ENCODE measurements at places on chromosomes 2 and 18.

DNA sequence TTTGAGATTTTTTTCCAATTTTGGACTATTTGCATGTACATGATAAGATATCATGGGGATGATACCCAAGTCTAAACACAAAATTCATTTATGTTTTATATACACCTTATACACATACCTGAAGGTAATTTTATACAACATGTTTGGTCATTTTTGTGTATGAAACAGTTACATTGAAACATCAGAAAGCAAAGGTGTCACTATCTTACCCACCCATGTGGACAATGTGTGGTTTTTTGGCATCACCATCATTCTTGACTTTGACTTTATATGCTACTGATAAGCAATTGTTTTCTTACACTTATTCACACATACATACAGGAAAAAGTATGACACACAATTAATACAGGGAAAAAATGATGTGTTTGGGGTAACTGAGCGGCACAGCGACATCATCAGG, 51.0 kb upstream of the ACVR1 start:
- no peak for DNase-seq

- DNase-seq: no peak
Observed at GRCh38 chr2:7693246-7694075, 776.2 kb downstream of the RNF144A start.

DNA sequence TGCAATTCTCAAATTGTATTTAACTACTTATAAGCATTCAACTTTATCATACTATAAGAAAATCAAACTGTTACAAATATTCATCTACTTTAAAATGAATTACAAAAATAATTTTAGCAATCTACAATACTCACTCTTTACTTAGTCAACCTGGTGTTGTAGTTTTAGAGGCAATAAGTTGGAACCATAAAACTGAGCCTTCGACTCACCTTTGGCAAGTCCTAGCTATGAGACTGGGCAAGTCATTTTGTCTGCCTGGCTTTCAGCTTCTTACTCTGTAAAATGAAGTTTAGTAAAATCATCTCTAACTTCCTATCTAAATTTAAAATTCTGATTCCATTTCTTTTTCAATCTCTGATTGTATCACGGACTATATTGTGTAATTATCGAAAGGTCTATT, 161.0 kb downstream of the LAMA3 start:
- no peak for DNase-seq

- DNase-seq: no peak
Observed at GRCh38 chr2:205605638-205606304, 76.5 kb upstream of the NRP2 start.

- DNase-seq: no peak
Observed at GRCh38 chr2:143830476-143830875, 689.4 kb downstream of the ZEB2 start.

DNA sequence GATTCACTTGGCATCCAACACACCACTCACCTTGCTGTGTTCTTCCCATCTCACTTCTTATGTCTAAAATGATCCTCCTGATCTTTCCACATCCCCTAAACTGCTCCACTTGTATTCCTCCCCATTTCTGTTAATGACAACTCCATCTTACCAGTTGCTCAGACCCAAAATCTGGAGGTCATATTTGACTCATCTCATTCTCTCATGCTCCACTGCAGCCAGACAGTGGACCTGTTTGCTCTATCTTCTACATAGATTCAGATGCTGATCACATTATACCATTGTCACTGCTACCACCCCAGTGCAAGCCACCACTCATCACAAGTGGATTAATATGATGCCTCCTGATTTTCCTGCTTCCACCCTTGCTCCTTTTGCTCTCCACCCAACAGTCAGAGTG, 7.9 kb upstream of the NABP1 start:
- DNase-seq: no peak

- DNase-seq: no peak
Observed at GRCh38 chr2:27798948-27799645, 27.6 kb downstream of the MRPL33 start.

- no peak for DNase-seq
Observed at GRCh38 chr2:189512879-189513278, 67.7 kb downstream of the SLC40A1 start.

GRCh38 chr2:121699421-121700333, 37.0 kb downstream of the NIFK start:
- DNase-seq: peak; percentile 81

GRCh38 chr2:146950361-146950760, 894.5 kb upstream of the ACVR2A start:
- DNase-seq: no peak

DNA sequence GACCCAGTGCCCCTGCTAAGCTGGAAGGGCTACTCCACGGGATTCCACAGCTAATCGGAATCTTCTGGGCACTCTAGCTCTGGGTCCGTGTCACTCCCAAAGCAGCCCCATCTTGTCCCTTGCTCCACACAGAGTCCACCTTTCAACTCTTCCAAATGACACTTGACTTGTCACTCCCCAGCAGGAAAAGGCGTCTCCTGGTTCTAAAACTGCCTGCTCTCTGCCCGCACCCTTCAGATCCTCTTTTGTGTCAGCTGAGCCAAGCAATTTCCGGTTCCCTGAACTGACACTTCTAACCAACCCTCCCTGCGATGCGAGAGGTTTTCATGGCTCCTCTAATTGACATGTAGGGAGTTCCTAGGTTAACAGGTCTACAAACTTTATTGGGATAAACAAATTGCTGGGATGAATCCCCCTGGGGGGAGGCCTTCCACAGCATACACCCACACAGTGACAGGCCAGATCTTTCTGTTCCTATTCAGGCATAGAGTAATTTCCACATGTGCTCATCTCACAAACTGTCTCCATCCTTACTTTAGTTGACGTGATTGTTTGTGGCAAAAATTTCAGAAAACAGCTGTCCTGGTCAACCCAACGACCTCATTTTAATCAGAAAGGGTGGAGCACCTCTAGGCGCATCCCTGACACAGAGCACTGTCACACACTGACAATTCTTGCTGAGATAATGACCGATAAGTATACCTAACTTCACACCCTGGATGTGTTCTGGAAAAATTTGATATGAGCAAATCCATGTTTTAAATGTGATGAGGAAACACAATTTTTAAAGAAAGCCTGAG, 104.9 kb downstream of the RBMS1 start:
- no peak for DNase-seq

DNA sequence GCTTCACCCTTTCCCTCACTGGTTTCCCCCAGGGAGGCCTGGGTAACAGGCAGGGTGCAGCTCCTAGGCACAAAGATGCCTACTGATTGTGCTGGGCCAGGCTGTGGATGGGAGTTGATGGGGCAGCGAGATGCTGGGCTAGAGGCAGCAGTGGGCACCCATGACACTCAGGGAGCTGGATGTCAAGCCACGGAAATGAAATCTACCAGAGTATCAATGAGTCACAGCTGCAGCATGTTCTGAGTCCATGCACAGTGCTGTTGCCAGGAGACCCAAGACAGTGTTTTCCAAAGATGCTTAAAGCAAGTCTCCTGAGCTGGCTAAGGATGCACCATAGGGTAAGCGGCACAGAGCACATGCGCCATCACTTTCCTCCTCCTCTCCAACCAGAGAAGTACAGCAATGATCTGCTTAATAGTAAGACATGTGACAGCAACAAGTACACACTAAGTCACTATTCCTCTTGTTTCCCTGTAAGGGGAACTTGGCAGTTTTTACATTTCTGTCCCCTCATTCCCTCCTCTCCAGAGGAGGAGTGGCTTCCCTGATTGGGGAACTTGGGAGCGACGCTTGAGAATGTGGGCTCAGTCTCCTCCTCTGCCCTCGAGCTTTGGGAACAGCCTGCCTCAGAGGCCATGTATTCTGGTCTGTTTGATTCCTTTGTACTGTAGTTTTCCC, 57.2 kb downstream of the CDC42EP3 start:
- no peak for DNase-seq

DNA sequence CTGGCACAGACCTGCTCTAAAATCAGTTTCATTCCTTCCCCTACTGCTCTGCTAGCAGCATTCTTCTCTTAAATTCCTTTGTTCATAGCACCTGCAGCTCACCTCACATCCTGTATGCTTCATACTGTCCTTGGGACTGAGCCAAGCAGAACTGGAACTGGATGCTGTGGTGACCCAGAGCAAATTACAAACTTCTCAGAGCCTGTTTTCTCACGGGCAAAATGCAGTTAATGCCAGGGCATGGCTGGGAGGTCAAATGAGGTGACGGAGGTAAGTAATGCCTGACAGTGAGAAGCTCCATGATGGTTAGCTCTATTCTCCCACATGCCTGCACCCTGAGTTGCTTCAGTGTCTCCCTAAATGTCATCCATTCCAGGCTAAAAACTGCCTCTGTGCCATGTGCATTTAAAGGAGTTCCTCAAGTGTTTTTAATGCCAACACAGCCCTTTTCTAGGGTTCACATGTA, 29.7 kb downstream of the C2orf42 start:
- DNase-seq: no peak

- DNase-seq: no peak
Observed at GRCh38 chr2:113068706-113069485, 1.1 kb downstream of the IL1F10 start.

GRCh38 chr2:219119422-219120043, 41.1 kb downstream of the NHEJ1 start:
- DNase-seq: peak; percentile 65

GRCh38 chr18:29160170-29160569, 983.2 kb upstream of the CDH2 start:
- DNase-seq: no peak

DNA sequence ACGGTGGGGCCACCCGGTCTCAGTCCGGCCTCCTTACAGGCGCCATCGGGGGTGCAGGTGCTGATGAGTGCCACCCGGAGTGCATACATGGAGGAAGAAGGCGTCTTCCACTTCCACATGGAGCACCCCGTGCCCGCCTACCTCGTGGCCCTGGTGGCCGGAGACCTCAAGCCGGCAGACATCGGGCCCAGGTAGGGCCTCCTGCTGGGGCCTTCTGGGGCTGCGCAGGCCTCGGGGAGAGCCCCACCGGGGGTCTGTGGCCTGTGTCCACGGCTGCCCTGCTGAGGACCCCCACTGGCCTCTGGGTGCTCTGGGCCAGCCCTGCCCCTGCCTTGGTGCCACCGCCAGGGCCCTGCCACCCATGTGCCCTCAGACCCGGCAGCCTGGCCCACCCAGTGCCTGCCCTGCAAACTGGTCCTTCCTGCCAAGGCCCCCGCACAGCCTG, 4.8 kb downstream of the RNPEPL1 start:
- DNase-seq: no peak

DNA sequence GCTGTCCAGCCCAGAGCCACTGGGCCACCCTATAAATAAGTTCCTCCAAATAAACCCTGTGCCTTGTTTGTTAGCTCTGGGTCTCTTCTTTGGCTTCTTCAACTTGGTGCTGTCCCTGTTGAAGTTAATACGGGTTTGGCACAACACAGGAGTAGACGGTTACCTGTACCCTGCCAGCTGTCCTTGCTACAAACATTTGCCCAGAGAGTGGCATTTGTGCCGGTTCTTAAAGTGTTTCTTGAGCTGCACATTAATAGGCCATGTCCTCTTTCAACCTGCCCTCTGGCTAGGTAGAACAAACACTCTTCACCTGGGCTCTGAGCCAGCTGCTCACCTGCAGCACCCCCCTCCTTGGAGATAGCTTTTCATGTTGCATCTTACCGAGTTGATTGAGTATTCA, 139.2 kb downstream of the NEDD4L start:
- DNase-seq: no peak

GRCh38 chr2:64605991-64606478, 47.7 kb downstream of the SERTAD2 start:
- DNase-seq: no peak

GRCh38 chr2:195706161-195706900, 49.3 kb downstream of the SLC39A10 start:
- DNase-seq: no peak

DNA sequence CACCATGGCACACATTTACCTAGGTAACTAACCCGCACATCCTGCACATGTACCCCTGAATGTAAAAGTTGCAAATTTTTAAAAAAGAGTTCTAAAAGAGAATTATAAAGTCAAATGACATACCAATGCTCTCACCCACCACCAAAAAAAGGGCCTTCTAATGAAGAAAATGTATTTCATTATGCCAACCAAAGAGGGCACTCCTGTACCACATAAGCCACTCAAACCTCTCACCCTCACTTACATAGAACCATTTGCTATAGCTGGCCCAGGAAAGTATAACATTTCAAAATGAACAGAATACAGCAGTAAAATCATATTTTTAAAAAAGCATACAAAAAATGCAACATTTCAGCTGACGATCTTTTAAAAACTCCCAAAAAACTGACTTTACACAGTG, 241.5 kb upstream of the PKDCC start:
- DNase-seq: no peak

DNA sequence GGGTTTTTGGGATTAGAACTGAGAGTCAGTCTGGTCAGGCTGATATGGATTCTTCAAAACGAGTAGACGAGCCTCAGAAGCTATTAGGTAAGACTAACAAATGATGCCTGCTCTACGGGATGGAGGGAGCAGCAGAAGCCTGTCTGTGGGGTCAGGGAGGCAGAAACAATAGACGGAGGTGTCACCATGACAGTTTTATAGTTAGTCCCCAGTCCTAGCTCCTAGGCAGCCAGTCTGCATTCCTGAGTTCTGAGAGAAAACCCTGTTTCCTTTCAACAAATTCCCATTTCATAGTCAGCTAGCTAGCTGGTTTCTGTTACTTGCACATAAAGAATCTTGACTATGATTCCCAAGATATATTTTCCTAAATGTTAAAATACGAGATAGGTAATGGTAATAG, 542.1 kb downstream of the PID1 start:
- DNase-seq: no peak

- no peak for DNase-seq
Observed at GRCh38 chr18:79748321-79749180, 49.2 kb upstream of the KCNG2 start.

- DNase-seq: peak; percentile 28
Observed at GRCh38 chr18:8706791-8707555, 1.6 kb downstream of the MTCL1 start.

GRCh38 chr18:63686871-63687270, 15.9 kb upstream of the SERPINB11 start:
- DNase-seq: no peak

- DNase-seq: no peak
Observed at GRCh38 chr2:120654381-120655134, 81.1 kb upstream of the GLI2 start.

DNA sequence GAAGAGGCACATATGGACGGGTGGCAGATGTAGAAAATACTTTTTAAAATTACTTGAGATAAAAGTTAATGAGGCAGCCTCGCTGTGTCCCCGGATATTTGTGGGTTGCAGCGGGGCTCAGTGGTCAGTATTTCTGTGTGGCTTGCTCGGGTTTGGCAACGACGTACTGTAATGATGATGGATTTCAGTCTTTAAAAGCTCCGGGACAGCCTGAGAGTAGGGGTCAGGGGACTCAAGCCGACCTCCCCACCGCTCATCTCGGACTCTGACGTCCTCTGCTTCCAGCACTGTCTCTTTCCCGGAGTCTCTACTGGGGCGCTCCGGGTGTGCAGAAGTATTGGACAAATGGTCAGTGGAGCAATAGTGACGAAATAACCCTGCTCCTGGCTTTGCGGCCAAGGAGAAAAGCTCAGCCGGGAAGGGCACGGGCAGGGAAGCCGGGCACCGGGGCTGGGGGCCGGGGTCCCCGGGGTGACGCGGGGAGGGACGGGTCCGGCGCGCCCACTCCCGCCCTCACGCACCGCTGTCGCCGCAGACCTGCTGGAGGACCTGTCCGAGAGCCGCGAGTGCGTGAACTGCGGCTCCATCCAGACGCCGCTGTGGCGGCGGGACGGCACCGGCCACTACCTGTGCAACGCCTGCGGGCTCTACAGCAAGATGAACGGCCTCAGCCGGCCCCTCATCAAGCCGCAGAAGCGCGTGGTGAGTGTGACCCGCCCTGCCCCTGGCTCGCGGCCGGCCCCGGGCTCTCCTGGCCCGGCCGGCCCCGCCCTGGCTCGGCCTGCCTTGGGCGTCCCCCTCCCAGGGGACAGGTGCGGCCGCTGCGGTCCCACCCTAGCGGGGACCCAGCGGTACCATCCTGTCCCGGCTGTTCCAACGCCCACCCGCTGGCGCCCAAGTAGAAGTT, 7.3 kb downstream of the GATA6 start:
- no peak for DNase-seq

Data from GM20000 (cell line).